ENCODE measurements at places on chromosomes 6 and 20.

- no peak for DNase-seq
Observed at GRCh38 chr20:63315731-63316491, 22.9 kb downstream of the COL20A1 start.

DNA sequence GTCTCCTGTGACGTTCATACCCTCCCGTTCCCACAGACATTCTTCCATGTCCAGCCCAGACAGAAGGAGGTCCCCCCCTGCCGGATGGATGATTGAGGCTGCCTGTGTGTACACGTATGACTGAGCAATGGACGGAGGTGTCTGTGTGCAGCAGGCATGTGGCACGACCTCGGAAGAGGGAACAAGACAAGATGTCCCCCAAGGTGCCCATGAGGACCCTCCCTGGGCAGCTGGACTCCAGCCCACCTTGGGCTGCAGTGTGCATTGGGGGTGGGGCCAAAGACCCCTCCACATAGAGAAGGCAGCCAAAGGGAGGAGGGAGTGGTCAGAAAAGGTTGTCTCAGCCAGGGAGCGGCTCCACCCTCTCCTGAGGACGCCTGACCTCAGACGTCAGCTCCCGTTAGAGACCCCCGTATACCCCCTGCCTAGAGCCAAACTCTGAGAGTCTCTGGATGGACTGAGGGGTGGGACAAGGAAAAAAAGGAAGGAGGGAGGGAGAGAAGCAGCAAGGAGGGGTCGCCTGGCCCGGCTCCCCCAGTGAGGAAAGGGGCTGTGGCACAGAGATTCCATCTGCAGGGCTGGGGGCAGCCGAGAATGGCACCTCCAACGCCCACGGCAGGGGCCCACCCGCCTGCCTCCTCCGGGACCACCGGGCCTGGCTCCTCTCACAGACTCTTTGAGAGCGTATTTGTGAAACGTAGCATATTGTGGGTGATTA is 92.9 kb upstream of the BHLHE23 start:
- DNase-seq: no peak

GRCh38 chr6:19838442-19839236 is 1.5 kb downstream of the ID4 start:
- no peak for DNase-seq

DNA sequence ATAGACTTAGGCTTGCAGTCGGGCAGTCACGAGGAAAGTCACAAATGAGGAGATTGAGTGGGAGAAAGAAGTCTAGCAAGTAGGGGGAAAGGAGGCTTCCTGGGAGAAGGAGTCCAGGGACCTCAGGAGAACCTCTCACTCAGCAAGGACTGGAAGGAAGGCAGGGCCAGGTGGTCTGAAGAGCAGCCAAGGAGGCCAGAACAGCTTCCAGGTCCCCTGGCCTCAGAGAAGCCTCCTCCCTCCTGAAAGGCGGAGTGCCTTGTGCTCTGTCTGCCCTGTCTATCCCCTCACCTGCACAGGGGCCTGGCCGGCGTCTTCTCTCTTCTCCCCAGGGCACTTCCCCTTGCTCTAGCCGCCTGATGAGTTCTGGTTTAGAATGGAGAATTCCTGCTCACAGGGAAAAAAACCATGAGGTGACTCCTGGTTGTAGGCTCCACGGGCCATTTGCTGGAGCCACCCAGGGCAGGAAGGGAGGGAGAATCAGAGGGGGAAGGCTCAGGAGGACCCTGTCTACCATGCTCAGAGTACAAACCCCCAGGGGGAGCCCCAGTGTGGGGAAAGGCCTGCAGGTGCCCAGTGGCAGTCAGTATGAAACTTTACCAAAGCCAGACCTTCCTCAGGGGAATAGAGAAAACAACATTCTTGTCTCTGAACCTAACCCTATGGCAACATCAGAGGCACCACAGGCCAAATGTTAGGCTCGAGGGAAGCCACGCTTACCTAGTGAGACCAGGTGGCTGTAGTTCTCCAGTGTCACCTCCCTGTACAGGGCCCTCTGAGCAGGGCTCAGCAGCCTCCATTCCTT is 11.2 kb downstream of the ZNF337 start:
- DNase-seq: no peak

- no peak for DNase-seq
Observed at GRCh38 chr6:140548366-140548765, 1173.9 kb upstream of the CITED2 start.

DNA sequence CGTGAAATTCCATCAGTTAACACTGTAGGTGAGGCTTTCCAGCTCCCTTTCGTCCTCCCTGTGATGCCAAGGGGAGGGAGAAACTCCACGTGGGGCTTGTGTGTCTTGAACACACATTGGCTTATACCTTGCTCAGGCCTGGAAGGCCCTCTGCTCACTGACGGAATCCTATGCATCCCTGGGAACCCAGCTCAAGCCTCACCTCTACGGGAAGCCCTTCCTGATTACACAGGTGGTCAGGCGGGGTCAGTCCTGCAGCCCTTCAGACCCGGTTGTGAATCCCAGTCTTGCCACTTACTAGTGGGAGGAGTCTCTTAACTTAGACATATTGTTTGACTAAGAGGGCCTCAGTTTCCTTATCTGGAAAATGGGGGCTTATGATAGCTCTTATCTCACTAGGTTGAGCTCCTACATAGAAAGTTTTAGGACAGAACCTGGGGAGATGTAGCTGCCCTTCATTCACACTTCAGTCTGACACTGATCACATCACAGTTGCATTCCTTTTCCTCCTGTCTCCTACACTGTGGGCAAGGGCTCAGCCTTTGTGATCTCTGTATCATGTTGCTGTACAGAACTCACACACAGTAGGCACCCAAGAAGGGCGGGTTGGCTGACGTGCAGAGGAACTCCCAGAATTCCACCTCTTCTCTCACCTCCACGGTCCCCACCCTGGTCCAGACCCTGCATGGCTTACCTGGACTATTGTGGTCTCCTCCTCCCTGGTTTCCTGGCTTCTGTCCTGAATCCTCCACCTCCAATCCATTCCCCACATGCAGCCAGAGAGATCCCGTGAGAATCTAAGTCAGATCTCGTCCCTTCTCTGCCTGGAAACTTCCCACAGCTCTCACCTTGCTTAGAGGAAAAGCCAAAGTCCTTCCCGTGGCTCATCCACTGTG is 129.6 kb downstream of the CEBPB start:
- no peak for DNase-seq

DNA sequence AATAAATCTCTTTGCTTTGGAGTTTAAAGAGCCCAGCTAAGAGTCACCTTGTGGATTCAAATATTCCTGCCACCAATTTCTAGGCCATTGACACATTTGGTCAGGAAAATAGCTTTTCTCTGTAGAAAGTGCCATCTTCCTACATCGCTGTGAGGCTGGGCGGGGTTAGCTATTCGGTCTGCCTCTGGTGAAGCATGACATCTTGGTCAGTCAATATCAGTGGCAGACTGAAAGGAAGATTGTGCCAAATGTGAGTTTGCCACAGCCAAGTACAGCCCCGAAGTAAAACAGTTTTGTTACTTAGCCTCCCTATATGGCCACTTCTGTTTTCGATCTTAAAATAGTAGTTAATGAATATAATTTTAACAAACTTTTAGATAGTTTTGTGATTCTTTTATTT is 65.5 kb upstream of the FABP7 start:
- no peak for DNase-seq

DNA sequence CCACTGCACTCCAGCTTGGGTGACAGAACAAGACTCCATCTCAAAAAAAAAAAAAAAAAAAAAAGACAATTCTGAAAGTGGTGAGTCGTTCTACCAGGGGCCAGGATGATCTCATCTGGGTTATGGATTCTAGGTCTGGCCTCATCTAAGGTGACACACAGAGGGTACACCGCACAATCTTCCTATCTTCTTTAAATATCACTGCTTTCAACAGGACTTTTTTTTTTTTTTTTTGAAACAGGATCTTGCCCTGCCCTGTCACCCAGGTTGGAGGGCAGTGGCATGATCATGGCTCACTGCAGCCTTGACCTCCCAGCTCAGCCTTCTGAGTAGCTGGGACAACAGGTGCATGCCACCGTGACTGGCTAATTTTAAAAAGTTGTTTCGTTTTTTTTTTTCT is 67.7 kb downstream of the SLC16A10 start:
- no peak for DNase-seq
